ENCODE measurements at places on chromosomes 4 and X.

GRCh38 chrX:154029439-154029838, 9.7 kb upstream of the IRAK1 start:
- no peak for DNase-seq

- DNase-seq, result no peak
Measured at GRCh38 chr4:170698334-170698733, 608.6 kb upstream of the AADAT start.

DNA sequence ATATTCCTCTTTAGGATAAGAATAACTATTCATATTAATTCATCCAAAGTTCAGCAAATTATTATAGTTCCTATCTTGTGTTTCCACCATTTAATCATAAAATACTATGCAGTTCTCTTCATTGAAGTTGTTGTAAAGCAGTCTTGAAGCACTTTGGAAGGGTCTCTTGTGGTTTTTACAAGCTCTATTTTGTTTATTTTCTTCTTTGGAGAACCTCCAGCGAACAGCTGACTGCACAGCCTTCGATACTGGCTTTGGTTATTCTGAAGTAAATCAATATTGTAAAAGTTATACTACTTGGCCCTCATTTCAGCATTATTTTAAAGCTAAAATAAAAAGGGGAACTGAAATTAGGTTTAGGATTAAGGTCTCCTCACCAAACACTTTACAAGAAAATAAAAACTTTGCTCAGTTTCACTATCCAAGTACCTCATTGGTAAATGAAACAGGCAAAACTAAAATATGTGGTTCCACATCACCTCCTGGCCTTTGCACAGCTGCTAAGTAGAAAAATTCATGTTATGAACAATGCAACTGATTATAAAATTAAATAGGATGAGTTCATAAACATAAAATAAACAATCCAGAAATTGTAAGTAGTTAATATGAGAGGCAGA, 1629.2 kb upstream of the ADGRL3 start:
- DNase-seq, result no peak

DNA sequence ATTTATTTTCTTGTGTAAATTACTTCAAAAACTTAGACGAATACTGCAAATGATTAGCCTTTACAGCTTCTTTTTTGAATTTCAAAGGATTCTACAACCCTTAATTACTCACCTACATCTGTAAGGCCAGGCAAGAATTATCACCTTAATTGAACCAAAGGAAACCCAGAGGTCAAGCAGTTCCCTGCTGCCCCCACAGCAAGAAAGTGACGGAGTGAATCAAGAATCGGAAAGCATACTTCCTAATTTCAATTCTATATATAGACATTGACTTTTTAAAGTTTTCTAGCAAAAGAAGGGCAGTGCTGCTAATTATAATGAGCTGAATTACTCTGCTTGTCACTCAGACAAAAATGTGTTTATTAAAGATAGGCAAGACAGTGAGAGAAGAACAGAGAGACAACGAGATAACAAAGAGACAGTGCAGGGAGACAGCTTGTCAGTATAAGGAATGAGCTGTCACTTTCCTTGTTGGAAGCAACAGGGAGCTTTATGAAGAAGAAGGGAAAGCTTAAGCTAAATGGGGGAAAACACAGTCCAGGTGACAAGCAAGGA, 47.5 kb upstream of the SPANXN4 start:
- DNase-seq, result no peak

DNA sequence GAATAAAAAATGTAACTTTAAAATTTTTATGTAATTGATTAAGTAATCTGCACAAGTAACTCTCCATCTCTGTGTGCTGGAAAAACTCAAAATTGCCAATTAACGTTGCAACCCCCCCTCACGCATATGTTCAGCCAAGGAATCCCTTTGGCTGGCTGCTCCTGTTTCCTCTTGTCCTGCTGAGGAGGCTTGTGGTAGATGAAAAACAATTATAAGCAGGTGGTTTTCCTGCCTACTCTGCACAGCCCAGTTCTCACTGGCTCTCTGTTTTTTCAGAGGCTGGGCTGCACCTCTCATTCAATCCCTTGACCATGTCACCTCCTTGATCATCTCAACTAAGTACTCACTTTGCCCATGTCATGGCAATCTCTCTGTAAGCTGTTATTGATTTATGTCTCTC, 1068.4 kb downstream of the ARAP2 start:
- no peak for DNase-seq

- DNase-seq, result no peak
Measured at GRCh38 chrX:148661035-148661434, 160.6 kb downstream of the AFF2 start.

- DNase-seq, result no peak
Measured at GRCh38 chr4:6472387-6473263, at the start of gene PPP2R2C. PPP2R2C (minus strand) TSS chr4:6472614; CDS start chr4:6472229, 385 bp downstream.

GRCh38 chrX:40579900-40580536, 752 bp upstream of the ATP6AP2 start:
- no peak for DNase-seq

GRCh38 chr4:45155081-45155777, 428.9 kb upstream of the GNPDA2 start:
- no peak for DNase-seq

- no peak for DNase-seq
Measured at GRCh38 chr4:89657931-89658700, 178.8 kb downstream of the SNCA start.

GRCh38 chrX:31658360-31658759, 586.5 kb upstream of the FTHL17 start:
- DNase-seq, result no peak

DNA sequence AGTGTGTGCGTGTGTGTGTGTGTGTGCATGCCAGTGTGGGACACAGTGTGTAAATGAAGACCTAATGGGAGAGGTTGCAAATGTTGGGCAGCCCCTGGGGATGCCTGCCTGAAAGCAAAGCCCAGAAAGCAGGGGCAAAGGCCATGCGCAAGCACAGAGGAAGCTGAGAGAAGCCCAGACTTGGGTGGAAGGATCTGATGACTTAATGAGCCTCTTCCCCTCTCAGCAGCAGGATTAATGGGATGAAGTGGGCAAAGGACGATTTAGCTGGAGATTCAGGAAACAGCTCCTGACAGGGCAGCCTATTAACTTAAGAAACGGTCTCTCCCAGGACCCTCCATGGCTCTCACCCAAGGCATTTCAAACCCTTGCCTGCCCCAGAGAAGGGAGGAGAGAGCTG, 107.3 kb downstream of the EFNB1 start:
- no peak for DNase-seq

DNA sequence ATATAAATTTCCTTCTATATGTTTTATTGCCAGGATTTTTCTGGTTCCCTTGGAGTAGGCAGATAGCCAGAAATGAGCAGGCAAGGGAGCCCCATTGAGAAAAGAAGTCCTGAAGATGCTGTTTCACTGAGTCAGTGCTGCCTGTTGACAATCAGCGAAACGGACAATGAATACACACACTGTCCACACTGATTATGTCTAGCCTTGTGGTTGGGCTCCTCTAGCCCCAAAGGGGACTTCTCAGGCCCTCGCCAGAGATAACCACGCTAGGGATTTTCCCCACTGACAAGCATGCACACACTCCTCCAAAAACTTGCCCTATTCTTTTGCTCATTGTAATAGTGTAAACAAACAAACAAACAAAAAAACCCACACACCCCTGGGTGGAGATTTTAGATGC, 369.3 kb downstream of the DMD start:
- DNase-seq, result no peak

GRCh38 chr4:158169931-158170690, 2.7 kb downstream of the GASK1B start:
- DNase-seq, result no peak

- no peak for DNase-seq
Measured at GRCh38 chrX:95640226-95640625, 1044.4 kb upstream of the DIAPH2 start.

GRCh38 chrX:108224727-108225621, 133.4 kb downstream of the ATG4A start:
- DNase-seq, result no peak

GRCh38 chr4:145769450-145770037, 89.6 kb downstream of the C4orf51 start:
- DNase-seq, result no peak

DNA sequence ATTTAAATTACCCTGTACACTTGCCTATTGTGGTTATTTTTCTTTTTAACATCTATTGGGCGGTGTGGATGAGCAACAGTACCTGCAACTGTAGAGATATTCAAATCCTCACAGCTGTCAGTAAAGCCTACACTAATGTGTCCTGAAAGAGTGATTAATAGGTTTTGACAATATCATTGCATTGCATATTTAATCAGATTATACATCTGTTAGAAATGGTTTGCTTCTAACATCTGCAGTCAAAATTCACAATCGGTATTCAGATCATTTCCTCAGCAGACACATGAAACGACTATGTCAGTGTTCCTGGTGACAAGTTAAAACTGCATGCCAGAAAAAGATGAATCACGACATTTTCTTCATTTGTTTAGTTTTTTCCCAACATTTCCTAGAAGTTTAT, 254.6 kb upstream of the EPHA5 start:
- no peak for DNase-seq

GRCh38 chr4:1113311-1114009, at the start of gene RNF212:
RNF212 (minus strand) TSS chr4:1113564; CDS start chr4:1113464, 100 bp downstream.
- peak; percentile 1 for DNase-seq

DNA sequence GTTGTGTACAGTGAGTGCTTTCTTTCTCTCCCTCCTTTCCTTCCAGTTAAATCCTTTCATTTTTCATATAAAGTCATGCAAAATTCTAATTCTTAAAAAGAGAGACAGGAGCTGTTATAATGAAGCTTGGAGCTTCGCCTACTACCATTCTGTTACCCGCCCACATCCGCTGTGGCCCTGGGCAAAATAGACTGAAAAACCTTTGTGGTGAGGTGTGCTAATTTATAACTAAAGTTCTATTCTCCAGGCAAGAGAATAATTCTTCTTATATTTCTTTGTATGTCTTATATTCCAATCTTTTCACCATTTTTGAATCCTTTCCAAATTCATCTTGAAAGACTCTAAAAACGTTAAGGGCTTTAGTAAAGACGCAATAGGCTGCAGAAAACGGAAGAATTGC, 7.0 kb downstream of the QRFPR start:
- DNase-seq, result no peak

DNA sequence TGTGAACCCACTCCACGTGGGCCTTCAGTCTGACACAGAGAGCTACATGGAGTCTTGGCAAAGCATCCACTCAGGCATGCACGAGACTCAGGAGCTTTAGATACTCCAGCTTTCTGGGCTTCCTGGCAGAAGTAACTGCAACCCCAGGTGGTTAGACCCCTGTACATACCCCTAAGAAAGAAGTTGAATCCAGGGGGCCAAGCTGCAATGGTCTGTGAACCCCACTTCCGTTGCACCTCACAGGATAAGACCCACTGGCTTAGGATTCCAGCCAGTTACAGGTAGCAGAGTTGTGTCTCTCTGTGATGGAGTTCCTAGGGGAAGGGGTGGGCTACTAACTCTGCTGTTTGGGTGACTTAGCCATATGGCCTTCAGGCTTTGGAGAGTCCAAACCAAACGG, 21.4 kb upstream of the FAAH2 start:
- DNase-seq, result no peak

DNA sequence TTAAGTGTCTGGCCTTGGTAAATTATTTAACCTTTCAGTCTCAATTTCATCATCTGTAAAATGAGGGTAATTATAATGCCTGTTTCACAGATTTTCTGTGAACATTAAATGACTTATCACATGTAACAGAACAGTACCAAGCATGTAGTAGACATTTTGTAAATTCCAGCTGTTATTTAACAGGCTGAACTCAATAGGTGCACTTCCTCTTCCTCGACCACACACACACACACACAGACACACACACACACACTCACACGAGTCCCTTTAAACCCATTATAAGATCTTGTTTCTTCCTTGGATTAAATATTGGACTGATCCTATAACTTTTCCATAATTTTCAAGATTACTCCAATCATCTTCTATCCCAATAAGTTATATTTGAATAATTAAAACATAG, 53.4 kb upstream of the COL25A1 start:
- no peak for DNase-seq

- DNase-seq, result peak; percentile 31
Measured at GRCh38 chr4:88522702-88523324, 763 bp downstream of the PYURF start.

DNA sequence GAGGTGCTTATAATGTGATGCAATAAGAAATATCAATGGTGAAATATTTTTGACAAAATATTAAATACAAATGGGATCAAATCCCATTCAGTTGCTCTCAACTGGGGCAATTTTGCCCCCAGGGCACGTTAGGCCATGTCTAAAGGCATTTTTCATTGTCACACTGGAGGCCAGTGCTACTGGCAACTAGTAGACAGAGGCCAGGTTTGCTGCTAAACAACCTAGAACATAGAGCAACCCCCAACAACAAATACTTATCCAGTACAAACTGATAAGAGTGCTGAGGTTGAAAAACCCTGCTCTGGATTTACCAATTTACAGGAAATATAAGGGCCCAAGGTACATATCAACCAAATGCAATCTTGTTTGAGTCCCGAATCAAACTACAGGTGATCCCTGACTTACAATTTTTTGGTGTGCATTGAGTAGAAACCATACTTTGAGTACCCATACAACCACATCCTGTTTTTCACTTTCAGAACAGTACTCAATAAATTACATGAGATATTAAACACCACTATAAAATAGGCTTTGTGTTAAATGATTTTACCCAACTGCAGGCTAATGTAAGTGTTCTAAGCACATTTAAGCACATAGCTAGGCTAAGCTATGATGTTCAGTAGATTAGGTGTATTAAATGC, 237.5 kb downstream of the HNRNPD start:
- DNase-seq, result no peak

DNA sequence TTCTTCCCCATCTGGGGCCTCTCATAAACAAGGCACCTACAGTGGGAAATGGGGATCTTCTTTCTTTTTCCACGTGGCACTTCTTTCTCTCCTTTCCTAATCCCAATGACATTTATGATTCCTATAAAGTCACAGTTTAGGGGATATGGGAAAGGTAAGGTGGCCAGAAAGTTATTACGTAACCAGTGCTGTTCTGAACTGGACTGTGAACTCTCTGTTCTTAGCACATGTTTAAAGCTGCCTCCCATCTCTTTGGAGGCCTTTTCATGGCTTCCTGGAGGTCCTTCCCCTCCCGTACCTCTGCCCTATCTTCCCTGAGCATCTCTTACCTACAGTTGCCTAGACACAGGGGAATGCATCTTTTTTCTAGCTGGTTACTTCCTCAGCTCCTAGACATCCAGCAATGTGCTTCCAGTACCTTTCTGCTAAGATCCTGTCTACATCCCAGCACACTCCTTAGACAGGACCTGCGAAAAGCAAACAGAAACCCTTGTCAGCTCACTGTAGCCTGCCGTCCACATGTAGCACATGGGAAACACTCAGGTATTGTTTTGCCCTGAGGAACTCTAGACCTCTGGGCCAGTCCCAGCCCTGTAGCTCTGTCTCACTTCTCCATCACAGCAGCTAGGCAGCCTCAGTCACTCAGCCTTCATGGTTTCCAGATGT, 195.4 kb downstream of the NWD2 start:
- no peak for DNase-seq

GRCh38 chrX:12950851-12951594, 23.9 kb upstream of the TMSB4X start:
- peak; percentile 31 for DNase-seq

DNA sequence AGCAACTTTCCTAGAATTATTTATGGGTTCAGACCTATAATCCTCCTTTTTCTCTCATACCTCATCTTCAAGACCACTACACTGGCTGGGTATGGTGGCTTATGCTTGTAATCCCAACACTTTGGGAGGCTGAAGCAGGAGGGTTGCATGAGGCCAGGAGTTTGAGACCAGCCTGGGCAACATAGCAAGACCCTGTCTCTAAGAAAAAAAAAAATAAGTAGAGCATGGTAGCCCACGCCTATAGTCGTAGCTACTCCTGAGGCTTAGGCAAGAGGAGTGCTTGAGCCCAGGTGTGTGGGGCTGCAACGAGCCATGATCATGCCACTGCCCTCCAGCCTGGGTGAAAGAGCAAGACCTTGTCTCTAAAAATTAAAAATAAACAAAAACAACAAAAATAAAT, 832.4 kb downstream of the PCDH18 start:
- no peak for DNase-seq

Data from stimulated activated CD4-positive, alpha-beta T cell treated with anti-CD3 and anti-CD28 coated beads, TNF-alpha, amount 100 ng/mL, for 1 hour (primary cell).